ENCODE measurements at places on chromosomes 2 and 18.

GRCh38 chr2:222410534-222410933, 13.8 kb upstream of the SGPP2 start:
- DNase-seq: no peak
- H3K36me3 ChIP-seq: no peaks in the 10 kb centered on the region
- no peak overlapping the region for H3K4me3 ChIP-seq
- H3K27me3 ChIP-seq: no peaks in the 10 kb centered on the region
- H3K27ac ChIP-seq: no peak overlapping the region

- peak overlapping the region; percentile 20 for H3K27ac ChIP-seq
- H3K4me1 ChIP-seq: peaks cover 20% of the 10 kb centered on the region
- H3K4me3 ChIP-seq: no peak overlapping the region
- no peaks in the 10 kb centered on the region for H3K36me3 ChIP-seq
Measured at GRCh38 chr2:37350034-37350433, 5.6 kb downstream of the QPCT start.

DNA sequence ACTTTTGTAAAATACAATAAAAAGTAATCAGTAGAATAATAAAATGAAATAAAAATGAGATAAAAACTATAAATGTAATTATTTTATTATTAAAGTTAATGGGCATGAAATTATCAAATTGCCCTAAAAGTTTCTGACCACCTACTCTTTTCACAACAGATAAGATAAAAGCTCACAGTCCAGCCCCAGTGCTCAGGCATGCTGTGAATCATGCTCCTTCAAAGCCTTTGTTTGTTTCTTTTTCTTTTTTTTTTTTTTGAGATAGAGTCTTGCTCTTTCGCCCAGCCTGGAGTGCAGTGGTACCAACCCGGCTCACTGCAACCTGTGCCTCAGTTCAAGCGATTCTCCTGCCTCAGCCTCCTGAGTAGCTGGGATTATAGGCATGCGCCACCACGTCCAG, 181.7 kb downstream of the ANKRD44 start:
- no peak for DNase-seq
- H3K4me1 ChIP-seq: no peaks in the 10 kb centered on the region
- H3K36me3 ChIP-seq: no peaks in the 10 kb centered on the region
- H3K4me3 ChIP-seq: no peak overlapping the region
- no peaks in the 10 kb centered on the region for H3K27me3 ChIP-seq
- H3K27ac ChIP-seq: no peak overlapping the region

GRCh38 chr2:54801352-54801751, 77.9 kb downstream of the EML6 start:
- H3K36me3 ChIP-seq: no peaks in the 10 kb centered on the region
- no peaks in the 10 kb centered on the region for H3K27me3 ChIP-seq
- H3K4me1 ChIP-seq: no peaks in the 10 kb centered on the region

GRCh38 chr2:16640001-16640700, 25.5 kb downstream of the CYRIA start:
- no peak overlapping the region for H3K4me3 ChIP-seq
- H3K27ac ChIP-seq: no peak overlapping the region
- no peaks in the 10 kb centered on the region for H3K27me3 ChIP-seq
- H3K4me1 ChIP-seq: peaks cover 16% of the 10 kb centered on the region

- no peaks in the 10 kb centered on the region for H3K27me3 ChIP-seq
- no peaks in the 10 kb centered on the region for H3K4me1 ChIP-seq
- H3K36me3 ChIP-seq: no peaks in the 10 kb centered on the region
- no peak for DNase-seq
Measured at GRCh38 chr2:231315896-231316295, 79.6 kb upstream of the B3GNT7 start.

- peak overlapping the region; percentile 95 for H3K27ac ChIP-seq
- H3K27me3 ChIP-seq: no peaks in the 10 kb centered on the region
- peaks cover 12% of the 10 kb centered on the region for H3K4me1 ChIP-seq
Measured at GRCh38 chr2:196170213-196170605, 1.2 kb downstream of the STK17B start.

DNA sequence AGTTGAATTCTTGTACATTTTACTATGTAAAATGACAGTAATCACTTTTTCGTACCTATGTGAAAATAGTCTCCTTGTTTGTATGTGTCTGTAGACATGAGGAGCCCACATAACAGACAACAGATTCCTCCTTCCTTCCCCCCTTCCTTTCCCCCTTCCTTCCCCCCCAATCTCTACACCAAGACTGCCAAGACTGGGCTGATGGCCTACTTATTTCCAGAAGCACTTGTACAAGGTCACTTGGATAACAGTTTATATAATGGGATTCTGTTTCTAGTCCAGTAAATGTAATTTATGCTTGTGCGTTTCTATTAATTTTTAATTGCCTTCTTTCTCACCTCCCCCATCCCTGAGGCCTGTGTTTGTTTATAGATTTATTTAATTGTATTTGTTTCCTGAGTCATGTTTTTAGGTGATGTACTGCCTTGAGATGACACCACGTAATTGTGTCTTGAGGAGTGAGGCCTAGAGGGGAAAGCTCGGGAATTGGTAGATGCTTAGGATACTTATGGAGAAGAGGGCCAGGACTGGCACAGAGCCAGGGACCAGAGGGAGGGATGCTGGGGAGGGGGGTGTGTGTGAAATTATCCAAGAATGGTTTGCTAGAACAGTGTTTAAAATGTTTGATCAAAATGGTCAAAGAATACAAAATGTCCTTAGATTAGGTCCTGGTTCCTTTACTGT, 12.3 kb downstream of the B3GNT2 start:
- H3K36me3 ChIP-seq: no peaks in the 10 kb centered on the region
- peaks cover 8% of the 10 kb centered on the region for H3K4me1 ChIP-seq
- no peak overlapping the region for H3K4me3 ChIP-seq
- DNase-seq: no peak
- no peaks in the 10 kb centered on the region for H3K27me3 ChIP-seq
- H3K27ac ChIP-seq: no peak overlapping the region

DNA sequence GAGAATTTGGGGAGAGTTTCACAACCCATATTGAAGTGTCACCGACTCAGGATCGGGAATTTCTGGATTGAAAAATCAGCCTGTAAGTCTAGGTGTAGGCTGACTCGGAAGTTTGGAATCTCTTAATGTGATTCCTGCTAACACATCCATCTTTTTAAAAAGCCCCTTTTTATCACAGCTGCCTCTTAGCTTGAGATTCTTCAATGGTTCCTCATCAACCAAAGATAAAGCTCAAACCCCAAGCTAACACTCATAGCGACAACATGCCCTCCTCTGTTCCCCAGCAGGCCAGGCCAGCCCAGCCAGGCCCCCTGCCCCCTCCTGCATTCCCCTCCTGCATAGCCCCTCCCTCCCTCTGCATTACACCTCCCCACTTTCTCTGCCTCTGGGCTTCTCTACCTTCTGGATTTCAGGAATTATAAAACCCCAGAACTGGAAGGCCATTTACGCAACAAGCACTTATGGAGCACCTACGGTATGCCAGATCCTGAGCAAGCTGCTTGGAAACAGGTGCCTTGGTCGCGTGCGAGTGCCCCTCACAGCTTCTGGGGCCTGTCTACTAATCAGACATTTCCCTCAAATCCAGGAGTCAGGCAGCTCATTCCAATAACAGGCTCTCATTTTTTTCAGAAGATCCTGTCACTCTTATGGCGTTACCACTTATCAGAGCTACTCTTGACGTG, 63.4 kb downstream of the EMX1 start:
- no peak overlapping the region for H3K27ac ChIP-seq
- no peaks in the 10 kb centered on the region for H3K27me3 ChIP-seq
- no peaks in the 10 kb centered on the region for H3K4me1 ChIP-seq
- H3K4me3 ChIP-seq: no peak overlapping the region
- no peaks in the 10 kb centered on the region for H3K36me3 ChIP-seq
- DNase-seq: no peak

GRCh38 chr2:100983684-100984310, 18.3 kb upstream of the RPL31 start:
- no peak overlapping the region for H3K27ac ChIP-seq
- no peak for DNase-seq
- H3K36me3 ChIP-seq: no peaks in the 10 kb centered on the region
- no peaks in the 10 kb centered on the region for H3K27me3 ChIP-seq

GRCh38 chr18:77088963-77089722, 43.4 kb downstream of the MBP start:
- H3K4me1 ChIP-seq: peaks cover 16% of the 10 kb centered on the region
- H3K27me3 ChIP-seq: no peaks in the 10 kb centered on the region
- no peaks in the 10 kb centered on the region for H3K36me3 ChIP-seq
- H3K4me3 ChIP-seq: no peak overlapping the region
- H3K27ac ChIP-seq: no peak overlapping the region
- no peak for DNase-seq

DNA sequence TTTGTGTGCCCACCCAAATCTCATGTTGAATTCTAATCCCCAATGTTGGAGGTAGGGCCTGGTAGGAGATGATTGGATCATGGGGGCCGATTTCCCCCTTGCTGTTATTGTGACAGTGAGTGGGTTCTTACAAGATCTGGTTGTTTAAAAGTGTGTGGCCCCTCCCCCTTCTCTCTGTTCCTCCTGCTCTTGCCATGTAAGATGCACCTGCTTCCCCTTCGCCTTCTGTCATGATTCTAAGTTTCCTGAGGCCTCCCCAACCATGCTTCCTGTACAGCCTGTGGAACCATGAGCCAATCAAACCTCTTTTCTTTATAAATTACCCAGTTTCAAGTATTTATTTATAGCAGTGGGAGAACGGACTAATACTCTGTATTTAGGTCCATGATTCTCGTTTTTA, 588.1 kb downstream of the DCDC2C start:
- no peaks in the 10 kb centered on the region for H3K4me1 ChIP-seq
- H3K27me3 ChIP-seq: no peaks in the 10 kb centered on the region
- H3K36me3 ChIP-seq: no peaks in the 10 kb centered on the region
- H3K27ac ChIP-seq: no peak overlapping the region

- no peak for DNase-seq
- no peaks in the 10 kb centered on the region for H3K36me3 ChIP-seq
- H3K4me1 ChIP-seq: no peaks in the 10 kb centered on the region
- no peak overlapping the region for H3K4me3 ChIP-seq
- H3K27me3 ChIP-seq: no peaks in the 10 kb centered on the region
Measured at GRCh38 chr2:178947006-178947405, 102.9 kb downstream of the CCDC141 start.

GRCh38 chr2:24354395-24354794, 5.9 kb downstream of the ITSN2 start:
- H3K4me1 ChIP-seq: peaks cover 34% of the 10 kb centered on the region
- H3K27me3 ChIP-seq: no peaks in the 10 kb centered on the region
- H3K27ac ChIP-seq: no peak overlapping the region

DNA sequence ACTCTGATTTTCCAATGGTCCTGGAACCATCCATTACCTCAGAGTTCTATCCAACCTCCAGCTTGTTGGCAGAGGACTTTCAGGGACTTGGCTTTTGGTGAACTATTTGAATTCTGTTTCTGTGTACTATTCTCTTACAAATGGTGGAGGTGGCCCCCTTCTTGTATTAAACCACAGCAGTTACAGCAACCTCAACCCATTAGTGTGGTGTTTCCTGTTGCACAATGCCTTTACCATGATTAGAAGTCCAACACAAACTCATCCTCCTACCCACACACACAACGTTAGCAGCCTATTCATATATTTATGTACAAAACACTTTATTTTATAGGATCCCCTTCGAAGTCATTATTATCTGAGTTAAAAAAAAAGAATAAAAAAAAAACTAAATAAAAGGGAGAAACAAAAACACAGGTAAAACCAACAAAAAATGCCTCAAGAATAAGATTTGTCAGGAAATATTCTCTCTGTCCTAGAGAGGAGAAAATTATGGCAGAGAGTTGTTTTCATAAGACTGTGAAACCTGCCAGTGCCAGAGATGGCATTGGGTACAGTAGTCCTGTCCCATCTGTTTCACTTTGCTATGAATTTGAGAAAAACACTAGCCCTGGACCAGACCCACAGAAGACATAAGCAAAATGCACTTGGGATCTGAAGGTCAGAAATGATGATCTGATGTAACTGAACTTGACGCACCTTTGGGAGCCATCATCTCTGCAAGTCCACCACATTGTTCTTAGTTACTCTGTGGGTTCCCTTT, 1896.0 kb upstream of the PIK3C3 start:
- no peak overlapping the region for H3K4me3 ChIP-seq
- H3K27me3 ChIP-seq: no peaks in the 10 kb centered on the region
- H3K4me1 ChIP-seq: no peaks in the 10 kb centered on the region
- DNase-seq: no peak

GRCh38 chr18:34594266-34594665, 115.8 kb upstream of the DTNA start:
- no peaks in the 10 kb centered on the region for H3K27me3 ChIP-seq
- no peak for DNase-seq

DNA sequence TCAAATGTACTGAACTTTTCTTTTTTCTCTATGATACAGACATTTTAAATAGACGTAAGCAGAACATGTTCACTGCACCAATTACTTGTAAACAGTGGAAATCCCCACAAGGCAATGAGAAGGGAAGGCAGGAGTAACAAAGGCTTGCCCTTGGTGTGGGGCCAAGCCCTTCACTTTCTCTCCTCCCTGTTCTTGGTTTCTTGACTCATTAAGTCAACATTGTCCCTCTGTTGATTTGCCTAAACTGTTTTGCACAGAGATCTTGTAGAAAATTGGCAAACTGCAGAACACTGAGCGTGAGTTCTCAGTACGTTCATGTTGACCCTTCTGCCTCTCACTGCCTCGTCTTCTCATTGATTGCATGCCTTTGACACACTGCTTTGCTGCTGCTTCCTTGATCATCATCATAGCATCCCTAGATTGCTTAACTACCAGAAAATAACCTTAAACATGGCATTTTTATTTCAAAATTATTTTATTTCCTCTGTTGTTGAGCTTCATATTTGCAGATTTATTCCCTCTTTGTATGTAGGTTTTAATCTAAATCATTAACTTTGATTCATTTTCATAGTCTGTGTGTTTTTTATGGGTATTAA, 257.7 kb downstream of the PTGR3 start:
- H3K36me3 ChIP-seq: no peaks in the 10 kb centered on the region
- no peak overlapping the region for H3K4me3 ChIP-seq
- peak; percentile 45 for DNase-seq
- H3K27ac ChIP-seq: peak overlapping the region; percentile 33
- H3K4me1 ChIP-seq: peaks cover 17% of the 10 kb centered on the region
- no peaks in the 10 kb centered on the region for H3K27me3 ChIP-seq

DNA sequence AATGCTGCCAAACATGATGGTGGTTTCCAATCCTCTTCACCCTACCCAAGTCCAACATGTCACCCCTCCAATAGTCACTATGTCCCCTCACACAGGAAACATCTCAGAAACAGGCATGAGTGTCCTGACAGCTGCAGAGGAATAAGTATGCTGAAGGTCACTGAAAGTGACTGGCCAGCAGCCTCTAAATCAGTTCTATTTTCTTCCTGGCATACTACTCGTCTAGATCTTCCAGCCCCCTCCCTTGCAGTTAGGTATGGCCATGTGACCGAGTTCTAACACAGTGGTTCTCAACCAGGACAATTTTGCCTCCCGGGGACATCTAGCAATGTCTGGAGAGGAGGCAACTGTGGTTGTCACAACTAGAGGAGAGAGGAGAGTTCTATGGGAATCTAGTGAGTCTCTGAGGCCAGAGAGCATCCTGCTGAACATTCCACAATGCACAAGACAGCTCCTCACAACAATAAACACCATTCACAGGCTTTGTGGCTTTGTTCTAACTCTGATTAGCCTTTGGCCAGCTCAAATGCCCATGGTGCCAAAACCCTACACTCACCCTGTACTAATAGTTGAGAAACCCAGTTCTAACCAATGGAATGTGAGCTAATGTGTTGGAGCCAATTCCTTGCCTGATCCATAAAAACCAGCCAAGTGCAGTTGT, 12.6 kb upstream of the ID2 start:
- no peaks in the 10 kb centered on the region for H3K4me1 ChIP-seq
- H3K36me3 ChIP-seq: no peaks in the 10 kb centered on the region
- no peak overlapping the region for H3K27ac ChIP-seq
- H3K4me3 ChIP-seq: no peak overlapping the region
- no peaks in the 10 kb centered on the region for H3K27me3 ChIP-seq

Measured in transverse colon (tissue), 4 donors.